ENCODE measurements at places on chromosomes 3 and 15. TPM values are rescaled to one million over a fixed set of nuclear protein-coding genes. Genes with fewer than 3 reads are reported as not detected.

Gene ACSBG1
- not detected for total RNA-seq

Gene BHLHE40
- total RNA-seq, result 76.0 TPM

Gene MUC4
- total RNA-seq, result not detected

Gene ALS2CL
- total RNA-seq, result 4.9 TPM

Gene SEMA5B
- 0.13 TPM for total RNA-seq

Gene PPP2R3A
- 32.2 TPM for total RNA-seq

Gene PSMD6
- 84.7 TPM for total RNA-seq

Gene WDR48
- total RNA-seq, result 55.6 TPM

Gene PPARG
- total RNA-seq, result 3.1 TPM

Gene ADCY5
- total RNA-seq, result 1.4 TPM

Gene PXYLP1
- total RNA-seq, result 32.7 TPM

Gene LRRC49
- 20.3 TPM for total RNA-seq

Gene CFAP100
- not detected for total RNA-seq

Gene TRH
- total RNA-seq, result 0.13 TPM

Gene PCBP4
- total RNA-seq, result 19.5 TPM

Gene ATP8B4
- total RNA-seq, result 9.8 TPM

Gene SEMA3F
- 14.2 TPM for total RNA-seq

Gene RHCG
- not detected for total RNA-seq

Gene USP8
- 67.3 TPM for total RNA-seq

Gene TMEM108
- not detected for total RNA-seq

Gene TLR9
- 0.13 TPM for total RNA-seq

Gene SLC15A2
- total RNA-seq, result 0.13 TPM

Gene ZNF148
- 48.1 TPM for total RNA-seq

Gene EEFSEC
- total RNA-seq, result 6.0 TPM

Gene GRK7
- not detected for total RNA-seq

Gene PLSCR2
- total RNA-seq, result not detected

Gene GDPGP1
- 6.4 TPM for total RNA-seq

Gene SLC41A3
- total RNA-seq, result 56.3 TPM

Gene IREB2
- 27.9 TPM for total RNA-seq

Gene BLM
- total RNA-seq, result 2.2 TPM

Gene TRIM59
- 52.5 TPM for total RNA-seq

Gene UNC13C
- total RNA-seq, result not detected

Gene GABRB3
- 2.7 TPM for total RNA-seq

Gene LRRN1
- total RNA-seq, result 1.4 TPM

Gene GOLGA8K
- 1.6 TPM for total RNA-seq

Gene NGLY1
- 33.7 TPM for total RNA-seq

Gene CPN2
- not detected for total RNA-seq

Gene SCG5
- 2.1 TPM for total RNA-seq

Gene CCR3
- 0.13 TPM for total RNA-seq

Gene SIDT1
- total RNA-seq, result not detected

Gene ALDH1A2
- total RNA-seq, result 13.7 TPM

Gene EPHB1
- 0.52 TPM for total RNA-seq

Measured in articular chondrocyte of knee joint (primary cell).